ENCODE measurements at places on chromosomes 16 and 17.

DNA sequence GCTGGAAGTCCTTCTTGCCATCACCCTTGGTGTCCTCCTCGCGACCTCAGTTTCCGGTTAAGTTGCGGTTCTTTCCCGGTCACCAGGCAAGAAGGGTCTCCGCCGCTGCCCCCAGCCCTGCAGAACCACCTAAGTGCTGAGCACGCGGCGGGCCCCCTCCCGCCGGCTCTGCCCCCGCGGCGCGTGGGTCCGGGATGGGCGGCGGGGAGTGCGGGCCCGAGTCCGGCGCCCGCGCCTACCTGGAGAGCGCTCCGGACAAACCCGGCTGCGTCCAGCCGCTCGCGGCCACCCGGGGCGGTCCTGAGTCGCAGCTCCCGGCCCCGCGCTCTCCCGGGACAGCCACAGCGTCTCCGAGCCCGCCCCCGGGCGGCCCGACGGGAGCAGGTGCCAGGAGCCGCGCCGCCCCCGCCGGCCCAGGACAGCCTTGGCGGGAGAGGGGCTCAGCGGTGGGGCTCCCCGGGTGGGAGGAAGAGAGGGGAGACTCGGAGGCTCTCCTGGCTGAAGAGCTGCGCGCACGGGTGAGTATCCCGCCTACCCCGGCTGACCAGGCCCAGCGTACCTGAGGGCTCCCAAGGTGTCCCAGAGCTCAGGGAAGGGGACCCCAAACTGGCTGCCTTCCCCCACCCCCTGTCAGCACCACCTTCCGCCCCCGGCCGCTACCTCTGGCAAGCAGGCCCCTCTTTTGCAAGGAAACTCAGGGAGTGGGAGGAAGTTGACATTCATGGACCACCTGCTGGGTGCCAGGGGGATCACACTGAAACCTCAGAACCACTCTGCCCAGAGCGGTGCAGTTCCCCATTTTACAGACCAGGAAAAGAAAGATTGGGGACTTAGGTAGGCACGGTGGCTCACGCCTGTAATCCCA, 22.2 kb upstream of the C17orf113 start:
- no peak for DNase-seq

DNA sequence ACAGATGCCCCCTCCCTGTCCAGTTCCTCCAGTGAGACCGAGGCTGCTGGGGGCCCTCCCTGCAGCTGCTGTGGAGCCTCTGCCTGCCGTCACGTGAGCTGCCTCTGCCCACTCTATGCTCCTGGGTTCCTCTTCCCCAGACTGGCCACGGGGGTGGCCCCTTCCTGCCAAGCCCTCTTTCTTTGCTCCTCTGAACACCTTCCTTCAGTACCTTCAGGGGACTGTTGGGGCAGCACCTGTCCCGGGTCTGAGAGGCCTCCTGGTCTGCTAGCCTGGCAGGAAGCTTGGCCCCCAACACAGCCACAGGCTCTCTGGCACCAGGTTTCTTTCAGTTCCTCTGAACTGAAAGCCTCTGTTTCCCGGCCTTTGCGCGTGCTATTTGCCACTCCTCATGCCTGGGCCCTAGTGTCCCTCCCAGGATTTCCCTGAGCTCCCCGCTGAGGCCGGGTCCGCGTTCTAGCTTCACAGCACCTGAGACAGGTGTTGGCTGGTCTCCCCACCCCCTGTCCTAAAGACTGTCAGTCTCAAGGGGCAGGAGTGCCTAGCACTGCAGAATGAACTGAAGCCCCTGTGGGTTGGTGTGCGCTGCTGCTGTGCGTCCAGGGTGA, 6.6 kb upstream of the ATP6V0C start:
- DNase-seq = no peak

GRCh38 chr16:11402051-11402744, 56.9 kb downstream of the RMI2 start:
- DNase-seq = no peak

DNA sequence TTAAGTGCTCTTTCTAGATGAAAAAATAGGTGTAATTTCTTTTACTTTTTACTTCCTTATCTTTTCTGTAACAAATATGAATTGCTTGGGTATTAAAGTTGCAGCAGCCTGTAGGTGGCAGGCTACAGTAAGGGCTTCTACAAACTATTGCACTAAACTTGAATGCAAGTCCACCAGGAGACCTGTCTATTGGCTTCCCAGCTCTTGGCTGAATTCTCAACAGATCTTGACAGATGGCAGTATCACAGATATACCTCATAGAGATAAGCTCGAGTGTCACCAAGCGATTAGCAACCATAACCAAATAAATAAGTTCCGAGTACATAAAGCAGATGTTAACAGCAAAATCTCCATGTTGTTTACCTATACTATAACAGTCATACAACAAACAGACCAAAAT, 5.9 kb downstream of the BBS2 start:
- DNase-seq = peak; percentile 53

DNA sequence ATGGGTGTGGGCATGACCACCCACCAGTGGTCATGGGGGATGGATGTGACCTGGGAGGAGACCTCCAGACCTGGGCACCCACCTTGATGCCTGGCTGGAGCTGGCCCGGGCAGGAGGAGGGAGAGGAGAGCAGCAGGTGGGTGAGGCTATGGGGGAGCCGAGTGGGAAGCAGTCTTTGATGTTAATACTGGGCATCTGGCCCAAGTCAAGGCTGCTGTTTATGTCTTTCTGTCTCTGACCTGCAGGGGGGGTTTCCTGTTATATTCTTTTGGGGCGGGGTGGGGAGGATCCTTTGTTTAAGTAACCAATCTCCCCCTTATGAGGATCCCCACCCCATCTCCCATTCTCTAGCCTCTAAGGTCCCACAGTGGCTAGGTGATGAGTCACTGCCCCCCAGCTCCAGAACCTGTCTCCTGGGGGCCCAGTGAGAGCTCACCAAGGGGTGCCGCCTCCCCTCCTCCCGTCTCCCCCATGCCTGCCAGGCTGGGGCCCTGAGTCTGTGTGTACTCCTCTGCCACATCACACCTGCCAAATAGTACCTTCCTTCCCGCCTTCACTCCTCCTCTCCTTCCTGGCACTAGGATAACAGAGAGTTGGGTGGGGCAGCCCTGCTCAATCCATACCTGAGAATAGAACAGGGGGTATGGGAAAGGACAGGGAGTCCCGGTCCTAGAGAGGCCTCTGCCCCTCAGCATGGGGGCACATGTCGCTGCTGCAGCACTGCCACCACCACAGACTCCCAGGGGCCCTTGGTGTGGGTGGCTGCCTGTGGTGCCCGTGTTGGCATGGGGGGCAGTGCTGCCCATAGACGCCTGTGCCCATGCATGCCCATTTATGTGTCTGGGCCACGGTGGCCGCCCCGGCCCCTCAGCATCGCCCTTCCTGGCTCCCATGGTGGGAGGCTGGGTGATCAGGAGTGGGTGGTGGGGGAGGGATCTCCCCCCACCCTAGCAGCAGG, 7.3 kb downstream of the THRA start:
- DNase-seq = peak; percentile 67

DNA sequence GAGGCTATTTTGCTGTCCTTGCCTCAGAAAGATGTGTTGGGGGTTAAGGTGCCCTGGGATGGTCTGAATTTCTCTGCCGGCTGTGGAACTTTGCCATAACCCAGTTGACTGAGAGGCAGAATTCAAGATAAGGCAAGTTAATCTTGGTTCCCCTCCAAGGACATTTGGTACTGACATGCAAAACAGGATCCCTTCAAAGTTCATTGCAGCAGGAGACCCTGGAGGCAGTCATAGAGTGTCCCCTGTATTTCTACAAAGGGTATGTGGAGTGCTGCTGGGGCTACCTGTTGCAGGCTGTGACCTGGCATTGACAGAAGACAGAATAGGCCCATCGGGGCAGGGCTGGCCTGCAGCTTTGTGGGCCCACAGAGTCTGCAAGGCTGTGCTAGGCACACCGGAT, 135.6 kb upstream of the IRX3 start:
- DNase-seq = no peak

DNA sequence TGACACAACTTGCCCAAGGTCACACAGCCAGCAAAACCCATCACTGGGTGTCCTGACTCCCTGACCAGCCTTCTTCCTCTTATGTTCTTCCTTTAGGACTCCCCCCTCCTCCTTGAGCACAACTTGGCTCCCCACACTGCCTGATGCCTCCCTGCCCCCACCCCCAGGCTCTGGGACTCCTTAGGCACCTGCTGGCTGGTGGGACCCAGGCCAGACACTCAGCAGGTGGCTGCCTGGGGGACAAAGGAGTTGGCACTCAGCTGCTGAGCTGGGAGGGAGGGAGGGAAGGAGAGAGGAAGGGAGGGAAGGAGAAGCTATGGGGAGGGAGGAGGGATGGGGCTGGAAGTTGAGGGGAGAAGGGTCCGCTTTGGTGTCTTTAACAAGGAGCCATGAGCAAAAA, 8.0 kb downstream of the SEZ6 start:
- no peak for DNase-seq

DNA sequence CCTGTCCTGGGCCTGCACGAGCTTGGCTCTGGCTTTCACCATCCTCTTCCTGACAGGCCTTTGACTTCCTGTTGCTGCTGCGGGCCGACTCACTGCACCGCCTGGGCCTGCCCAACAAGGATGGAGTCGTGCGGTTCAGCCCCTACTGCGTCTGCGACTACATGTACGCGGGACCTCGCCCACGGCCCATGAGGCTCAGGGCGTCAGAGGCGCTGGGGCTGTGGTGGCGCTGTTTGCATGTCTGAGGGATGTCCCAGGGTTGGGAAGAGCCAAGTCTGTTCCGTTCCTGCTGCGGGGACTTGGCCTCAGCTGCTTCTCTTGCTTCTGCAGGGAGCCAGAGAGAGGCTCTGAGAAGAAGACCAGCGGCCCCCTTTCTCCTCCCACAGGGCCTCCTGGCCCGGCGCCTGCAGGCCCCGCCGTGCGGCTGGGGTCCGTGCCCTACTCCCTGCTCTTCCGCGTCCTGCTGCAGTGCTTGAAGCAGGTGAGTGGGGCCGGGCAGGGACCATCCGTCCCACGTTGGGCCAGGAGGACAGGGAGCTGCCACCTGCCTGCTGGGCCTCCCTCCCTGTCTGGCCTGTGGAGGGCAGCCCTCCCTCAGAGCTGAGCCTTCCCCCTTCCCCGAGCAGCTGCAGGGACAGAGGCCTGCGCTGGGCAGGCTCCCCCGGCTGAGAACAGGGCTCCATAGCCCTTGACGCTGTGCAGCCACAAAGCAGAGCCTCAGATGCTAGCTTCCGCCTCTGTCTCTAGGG, 23.8 kb downstream of the TSC2 start:
- DNase-seq = no peak

DNA sequence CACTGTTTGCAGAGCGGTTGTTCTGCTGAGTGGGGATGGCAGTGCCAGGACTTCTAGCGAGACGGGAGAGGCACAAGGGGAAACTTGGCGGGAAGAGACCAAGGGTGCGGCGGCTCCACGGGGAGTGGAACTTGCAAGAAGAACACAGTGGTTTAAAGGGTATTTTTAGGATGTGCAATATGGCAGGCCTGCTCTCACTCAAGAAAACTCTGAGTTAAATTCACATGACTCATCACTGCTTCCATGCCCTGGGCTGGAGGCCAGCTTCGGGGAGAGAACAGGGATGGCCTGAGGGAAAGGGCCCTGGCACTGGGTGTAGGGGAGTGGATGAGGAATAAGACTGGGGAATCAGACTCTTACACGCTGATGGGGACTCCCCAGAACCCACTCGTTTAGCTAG, 13.3 kb upstream of the CD300LD start:
- DNase-seq = peak; percentile 87

GRCh38 chr16:64738321-64738960, 383.4 kb downstream of the CDH11 start:
- peak; percentile 14 for DNase-seq

GRCh38 chr16:86376837-86377236, 133.5 kb upstream of the FOXF1 start:
- no peak for DNase-seq

DNA sequence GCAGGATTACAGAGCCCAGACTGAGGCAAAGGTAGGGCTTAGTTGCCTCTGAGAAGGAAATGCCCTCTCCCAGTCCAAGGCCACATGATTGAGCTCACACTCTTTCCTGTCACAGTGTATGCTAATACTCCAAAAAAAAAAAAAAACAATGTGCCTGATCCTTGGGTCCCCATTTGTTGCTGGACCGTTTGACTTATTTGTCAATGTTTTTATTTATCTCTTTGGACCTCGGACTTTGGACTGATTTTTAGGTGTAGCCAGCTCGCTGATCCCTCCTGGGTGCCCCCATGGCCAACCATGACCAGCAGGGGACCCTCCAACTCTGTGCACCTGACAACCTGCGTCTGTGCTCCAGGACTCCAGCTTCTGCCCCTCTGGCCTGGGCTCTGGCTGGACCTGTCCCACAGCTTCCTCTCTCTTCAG, 622 bp upstream of the CCL16 start:
- no peak for DNase-seq

GRCh38 chr17:50469208-50469605, 527 bp upstream of the CHAD start:
- DNase-seq = no peak

GRCh38 chr16:85158743-85159178, 46.5 kb upstream of the CIBAR2 start:
- DNase-seq = no peak

DNA sequence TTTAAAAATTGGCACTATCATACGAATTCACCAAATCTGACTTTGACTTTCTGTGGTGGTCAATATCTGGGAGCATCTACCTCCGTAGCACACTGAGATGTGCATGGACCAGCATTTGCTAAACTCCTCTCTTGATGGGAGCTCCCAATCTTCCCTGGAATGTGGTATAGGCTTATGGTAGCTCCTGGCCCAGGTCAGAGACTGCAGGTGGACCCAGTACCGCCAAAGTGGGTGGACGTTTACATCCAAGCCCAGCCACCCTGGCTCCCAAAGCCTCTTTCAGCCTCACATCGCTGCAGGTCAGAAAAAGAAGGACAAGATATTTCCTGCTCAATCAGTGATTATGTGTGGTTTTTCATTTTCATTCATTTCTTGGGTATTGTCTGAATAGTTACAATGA, 43.1 kb upstream of the NKD1 start:
- no peak for DNase-seq

GRCh38 chr17:62652251-62653001, 25.0 kb downstream of the MRC2 start:
- peak; percentile 83 for DNase-seq

DNA sequence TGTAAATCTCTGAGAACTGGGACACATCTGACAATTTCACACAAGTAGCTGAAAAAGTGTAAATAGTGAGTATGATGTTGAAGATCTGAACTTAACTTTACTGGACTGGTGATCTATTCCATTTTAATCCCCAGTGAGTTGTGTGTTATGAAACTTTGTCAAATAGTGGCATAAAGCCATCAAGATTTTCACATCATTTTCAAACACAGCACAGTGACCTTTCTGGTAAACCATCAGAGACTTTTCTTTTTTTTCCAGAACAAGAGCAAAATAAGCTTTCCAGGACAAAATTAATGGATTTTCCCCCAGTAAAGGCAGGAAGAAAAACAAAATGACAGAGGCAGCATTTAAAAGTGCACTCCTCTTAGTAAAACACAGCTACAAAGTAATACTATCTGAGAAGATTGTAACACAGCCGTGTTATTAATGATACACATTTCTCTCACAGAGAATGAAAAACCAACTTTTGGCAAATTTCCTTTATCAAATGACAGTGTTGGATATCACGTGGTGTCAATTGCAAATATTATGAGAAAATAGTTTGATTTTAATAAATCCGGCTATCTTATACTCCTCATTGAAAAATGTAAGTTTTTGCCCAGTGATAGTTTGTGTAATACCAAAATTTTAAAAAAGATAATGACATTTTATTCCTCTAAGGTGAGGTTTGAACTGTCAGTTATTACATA, 16.8 kb upstream of the COL1A1 start:
- DNase-seq = no peak

- DNase-seq = no peak
Observed at GRCh38 chr17:9258115-9259015, 237.1 kb downstream of the NTN1 start.

All from H4 (cell line).